ENCODE measurements at places on chromosomes 7 and 10.

GRCh38 chr7:158682456-158682855 lies 22.1 kb downstream of the NCAPG2 start:
- no peak for DNase-seq

GRCh38 chr10:82883603-82884002 lies 1008.6 kb downstream of the NRG3 start:
- peak; percentile 48 for DNase-seq

DNA sequence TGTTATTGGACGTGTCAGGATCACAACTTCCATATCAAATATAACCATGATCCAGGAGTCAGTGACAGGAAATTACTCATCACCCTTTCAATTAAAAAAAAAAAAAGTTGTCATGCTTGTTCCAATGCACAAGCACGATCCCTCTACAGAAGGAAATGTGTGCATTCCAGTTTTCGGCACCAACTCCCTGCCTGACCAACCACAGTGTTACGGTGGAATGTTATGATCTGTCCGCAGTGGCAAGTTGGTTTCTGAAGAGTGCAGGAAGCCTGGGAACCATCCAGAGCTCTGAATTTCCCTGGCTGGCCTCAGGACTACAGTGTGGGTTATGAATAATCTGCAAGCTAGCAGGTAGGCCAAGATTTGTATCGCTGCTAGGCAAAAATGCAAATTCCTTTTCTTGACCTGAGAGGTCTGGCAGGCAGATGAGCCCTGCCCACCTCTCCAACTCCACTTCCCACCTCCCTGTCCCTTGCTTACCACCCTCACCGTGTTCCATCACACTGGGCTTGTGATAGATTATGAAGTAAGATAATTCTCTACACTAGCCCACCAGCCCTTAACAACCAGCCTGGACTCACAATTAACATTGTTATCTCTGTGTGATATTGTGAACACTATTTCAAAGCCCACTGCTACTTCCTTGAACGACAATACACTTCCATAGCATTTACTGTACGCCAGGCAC lies 20.4 kb downstream of the FRMPD2 start:
- DNase-seq: peak; percentile 48

DNA sequence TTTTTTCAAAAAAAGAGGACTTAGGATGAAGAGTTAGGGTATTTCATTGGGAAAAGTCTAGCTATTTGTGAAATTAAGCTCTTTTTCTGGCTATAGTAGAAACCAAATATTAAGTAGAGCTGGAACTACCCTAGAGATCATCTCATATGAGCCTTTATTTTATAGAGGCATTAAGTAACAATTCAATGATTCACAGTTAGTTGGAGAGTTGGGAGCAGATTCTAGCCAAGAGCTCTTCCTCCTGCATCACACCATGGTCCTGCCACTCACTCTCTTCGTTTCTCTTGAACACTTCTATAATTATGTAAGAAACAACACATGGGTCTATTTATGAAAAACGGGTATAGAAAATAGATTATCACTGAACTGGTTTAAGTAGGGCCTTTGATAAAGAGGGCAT lies 76.1 kb upstream of the ANK3 start:
- peak; percentile 47 for DNase-seq

- DNase-seq: peak; percentile 96
Observed at GRCh38 chr10:126459878-126460481, 71.7 kb upstream of the ADAM12 start.

GRCh38 chr10:100810091-100810834 lies 64.9 kb downstream of the PAX2 start:
- DNase-seq: no peak

- no peak for DNase-seq
Observed at GRCh38 chr7:99898836-99899235, 20.5 kb downstream of the TRIM4 start.

GRCh38 chr10:53886325-53887300 lies 914.4 kb downstream of the PCDH15 start:
- DNase-seq: no peak

- peak; percentile 21 for DNase-seq
Observed at GRCh38 chr7:135508883-135509588, 866 bp downstream of the CNOT4 start.

DNA sequence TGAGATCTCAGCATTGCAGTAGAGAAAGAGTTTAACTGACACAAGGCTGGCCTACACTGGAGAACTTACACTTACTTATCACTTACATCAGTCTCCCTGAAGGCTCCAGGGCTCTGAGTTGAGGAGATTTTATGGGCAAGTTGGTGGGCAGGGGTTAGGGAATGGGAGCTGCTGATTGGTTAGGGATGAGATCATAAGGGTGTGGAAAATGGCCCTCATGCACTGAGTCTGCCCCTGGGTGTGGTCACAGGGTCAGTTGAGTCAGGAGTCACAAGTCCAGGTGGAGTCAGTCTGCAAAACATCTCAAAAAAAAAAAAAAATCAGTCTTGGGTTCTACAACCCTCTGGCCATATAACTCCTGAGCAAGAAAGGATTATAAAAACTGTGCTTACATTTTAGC lies 60.5 kb downstream of the PPP1R17 start:
- DNase-seq: no peak

DNA sequence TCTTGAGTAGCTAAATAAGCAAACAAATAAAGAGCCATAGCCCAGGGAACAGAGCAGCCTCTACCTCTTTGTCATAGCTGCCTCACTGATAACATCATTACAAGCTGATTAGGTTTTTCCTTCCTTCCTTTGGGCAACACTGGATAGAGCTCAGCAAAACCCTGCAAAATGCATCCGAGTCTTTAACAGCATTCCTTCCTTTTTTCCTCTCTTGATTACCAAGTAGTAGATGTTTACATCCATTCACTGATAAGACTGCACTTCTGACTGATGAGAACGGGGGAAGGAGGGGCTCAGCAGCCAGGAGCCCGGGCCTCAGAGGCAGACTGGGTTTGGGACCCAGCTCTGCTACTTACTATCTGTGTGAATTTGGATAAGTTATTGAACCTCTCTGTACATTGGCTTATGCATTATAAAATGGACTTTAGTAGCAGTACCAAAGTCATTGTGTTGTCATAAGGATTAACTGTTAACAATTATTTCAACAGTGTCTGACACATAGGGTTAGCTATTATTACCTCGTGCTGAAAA lies 214.2 kb downstream of the ANK3 start:
- DNase-seq: no peak

- DNase-seq: peak; percentile 36
Observed at GRCh38 chr7:6558837-6559236, 7.6 kb upstream of the GRID2IP start.

DNA sequence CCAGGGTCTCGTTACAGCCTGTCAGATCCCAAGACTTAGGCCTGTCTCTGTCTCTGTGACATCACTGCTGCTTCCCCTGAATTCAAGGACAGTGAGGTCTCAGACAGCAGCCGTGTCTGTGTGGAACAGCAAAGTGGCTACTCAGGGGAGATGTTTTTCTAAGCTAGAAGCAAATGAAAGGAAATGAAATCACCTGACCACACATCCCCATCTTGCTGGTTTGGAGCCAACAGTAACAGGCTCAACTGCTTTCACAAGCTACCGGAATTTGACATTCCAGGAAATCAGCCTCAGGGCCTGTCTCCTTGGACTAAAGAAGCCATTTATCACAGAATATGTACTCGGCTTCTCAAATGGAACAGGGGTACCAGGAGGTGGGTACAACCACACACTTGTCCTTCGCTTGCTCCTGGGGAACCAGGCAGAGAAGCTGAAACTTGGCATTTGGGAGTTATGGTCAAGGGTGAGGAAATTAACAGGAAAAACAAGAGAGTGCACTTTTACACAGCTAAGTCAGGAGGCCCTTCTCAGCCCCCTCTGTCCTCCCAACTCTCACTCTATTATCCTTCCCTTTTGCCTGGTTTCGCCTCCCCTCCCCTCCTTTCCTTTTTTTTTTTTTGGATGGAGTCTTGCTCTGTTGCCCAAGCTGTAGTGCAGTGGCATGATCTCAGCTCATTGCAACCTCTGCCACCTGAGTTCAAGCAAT lies 73.2 kb downstream of the SPDYE5 start:
- peak; percentile 89 for DNase-seq

DNA sequence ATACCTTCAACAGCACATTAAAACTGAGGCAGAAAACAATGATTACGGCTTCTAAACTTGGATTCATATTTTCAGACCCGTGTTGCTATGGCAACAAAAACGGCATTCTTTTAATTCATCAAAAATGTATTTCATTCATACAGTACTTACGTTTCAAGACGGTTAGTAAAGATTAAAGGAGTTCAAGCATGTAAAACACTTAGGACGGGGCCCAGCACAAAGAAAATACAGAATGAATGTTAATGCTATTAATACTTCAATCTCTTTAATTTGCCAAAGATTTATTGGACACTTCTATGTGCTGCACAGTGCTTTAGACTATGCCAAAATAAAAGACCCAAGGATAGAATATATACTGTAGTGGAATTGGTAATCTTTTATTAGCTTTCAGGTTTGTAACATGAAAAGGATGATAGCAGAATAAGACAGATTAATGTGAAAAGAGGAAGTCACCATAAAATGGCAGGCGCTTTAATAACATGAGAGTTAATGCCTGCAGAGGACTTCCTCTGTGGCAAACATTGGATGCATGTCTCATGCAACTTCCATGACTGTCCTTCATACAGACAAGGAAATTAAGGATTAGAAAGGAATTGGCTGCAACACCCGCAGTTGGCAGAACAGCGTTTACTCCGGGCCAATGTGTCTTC lies 201.6 kb upstream of the KLF6 start:
- DNase-seq: no peak

DNA sequence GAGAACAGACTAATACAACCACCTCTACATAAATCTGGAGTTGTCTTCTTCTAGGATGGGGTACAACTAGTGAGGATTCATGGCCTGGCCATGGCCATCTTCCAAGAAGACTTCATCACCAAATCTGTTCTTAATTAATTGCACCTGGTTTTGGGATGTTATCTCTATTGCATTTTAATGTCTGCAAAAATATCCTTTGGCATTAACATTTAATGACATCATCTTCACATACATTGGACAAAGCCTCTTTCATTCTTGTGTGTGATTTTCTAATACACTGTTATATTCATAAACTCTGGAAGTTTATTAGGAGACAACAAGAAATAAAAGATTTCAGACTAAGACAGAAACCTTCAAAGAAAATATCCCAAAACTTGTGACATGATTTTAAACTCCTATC lies 124.2 kb upstream of the ABCB5 start:
- no peak for DNase-seq

- DNase-seq: no peak
Observed at GRCh38 chr10:44323838-44324237, 61.1 kb downstream of the CXCL12 start.

GRCh38 chr10:130045091-130045652 lies 65.5 kb downstream of the C10orf143 start:
- peak; percentile 23 for DNase-seq

DNA sequence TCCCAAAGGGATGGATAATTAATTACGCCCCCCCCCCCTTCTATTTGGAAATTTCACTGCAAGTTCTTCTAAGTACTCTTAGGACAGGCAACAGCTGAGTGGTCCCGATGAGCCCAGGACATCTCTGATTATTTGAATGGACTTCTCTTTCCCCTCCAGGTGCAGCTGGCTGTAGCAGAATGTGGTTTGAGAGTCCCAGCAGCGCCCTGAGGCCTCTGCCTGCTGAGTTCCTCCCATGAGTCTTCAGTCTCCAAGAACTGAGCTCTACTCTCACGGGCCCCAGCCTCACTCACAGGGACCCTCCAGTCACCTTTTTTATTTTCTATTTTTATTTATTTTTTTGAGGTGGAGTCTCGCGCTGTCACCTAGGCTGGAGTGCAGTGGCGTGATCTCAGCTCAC lies 63.6 kb upstream of the SFMBT2 start:
- DNase-seq: no peak

GRCh38 chr10:79255007-79255507 lies 92.2 kb upstream of the PPIF start:
- no peak for DNase-seq

- DNase-seq: no peak
Observed at GRCh38 chr10:21488246-21488956, 37.1 kb downstream of the SKIDA1 start.

GRCh38 chr10:112689327-112690072 lies 242.5 kb downstream of the VTI1A start:
- DNase-seq: no peak

DNA sequence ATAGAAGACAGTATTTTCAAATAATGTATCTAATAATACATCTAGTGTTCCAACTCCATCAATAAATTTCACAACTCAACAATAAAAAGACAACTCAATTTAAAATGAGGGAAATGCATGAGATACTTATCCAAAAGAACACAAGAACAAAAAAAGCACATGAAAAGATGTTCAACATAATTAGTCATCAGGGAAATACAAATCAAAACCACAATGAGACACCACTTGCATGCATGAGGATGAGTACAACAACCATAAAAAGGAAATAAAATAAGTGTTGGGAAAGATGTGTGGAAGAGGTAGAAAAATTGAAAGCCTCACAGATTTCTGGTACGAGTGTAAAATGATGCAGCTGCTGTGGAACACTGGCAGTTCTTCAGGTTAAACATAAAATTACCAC lies 111.6 kb upstream of the PTPRZ1 start:
- peak; percentile 13 for DNase-seq

- no peak for DNase-seq
Observed at GRCh38 chr10:70317272-70317942, 33.6 kb upstream of the NPFFR1 start.

GRCh38 chr10:91247360-91248111 lies 27.1 kb downstream of the PCGF5 start:
- peak; percentile 23 for DNase-seq

DNA sequence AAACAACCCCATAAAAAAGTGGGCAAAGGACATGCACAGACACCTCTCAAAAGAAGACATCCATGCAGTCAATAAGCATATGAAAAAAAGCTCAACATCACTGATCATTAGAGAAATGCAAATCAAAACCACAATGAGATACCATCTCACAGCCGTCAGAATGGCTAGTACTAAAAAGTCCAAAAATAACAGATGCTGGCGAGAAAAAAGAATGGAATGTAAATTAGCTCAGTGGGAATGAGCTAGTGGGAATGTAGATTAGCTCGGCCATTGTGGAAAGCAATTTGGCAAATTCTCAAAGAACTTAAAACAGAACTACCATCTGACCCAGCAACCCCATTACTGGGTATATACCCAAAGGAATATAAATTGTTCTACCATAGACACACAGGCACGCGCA lies 287.0 kb downstream of the WDR37 start:
- DNase-seq: no peak

GRCh38 chr10:112581921-112582320 lies 134.9 kb downstream of the VTI1A start:
- no peak for DNase-seq

GRCh38 chr7:151552352-151553028 lies 32.8 kb upstream of the RHEB start:
- no peak for DNase-seq

GRCh38 chr10:111967547-111967946 lies 216.0 kb downstream of the GPAM start:
- no peak for DNase-seq

DNA sequence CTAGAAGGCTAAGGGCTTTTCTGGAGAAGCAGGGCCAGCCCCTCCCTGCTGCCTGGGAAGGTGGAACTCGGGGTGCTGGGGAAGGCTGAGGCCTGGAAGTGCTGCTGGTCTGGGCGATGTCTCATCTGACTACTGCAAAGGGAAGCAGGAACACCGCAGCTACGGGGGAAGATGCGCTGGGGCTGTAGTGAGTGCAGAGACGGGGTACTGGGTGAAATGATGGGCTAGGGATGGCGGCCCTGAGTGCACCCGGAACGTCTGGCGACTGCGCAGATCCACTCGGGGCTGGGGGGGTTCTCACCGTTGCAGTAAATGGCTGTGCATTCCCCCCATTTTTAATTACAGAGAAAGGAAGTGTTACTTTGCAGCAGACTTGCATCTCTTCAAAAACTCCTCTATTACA lies 195.4 kb upstream of the ADARB2 start:
- DNase-seq: no peak

Measured in fibroblast of skin of right quadriceps (primary cell).